ENCODE measurements at places on chromosomes 4 and X. TPM values are rescaled to one million over a fixed set of nuclear protein-coding genes. Genes with fewer than 3 reads are reported as not detected.

DNA sequence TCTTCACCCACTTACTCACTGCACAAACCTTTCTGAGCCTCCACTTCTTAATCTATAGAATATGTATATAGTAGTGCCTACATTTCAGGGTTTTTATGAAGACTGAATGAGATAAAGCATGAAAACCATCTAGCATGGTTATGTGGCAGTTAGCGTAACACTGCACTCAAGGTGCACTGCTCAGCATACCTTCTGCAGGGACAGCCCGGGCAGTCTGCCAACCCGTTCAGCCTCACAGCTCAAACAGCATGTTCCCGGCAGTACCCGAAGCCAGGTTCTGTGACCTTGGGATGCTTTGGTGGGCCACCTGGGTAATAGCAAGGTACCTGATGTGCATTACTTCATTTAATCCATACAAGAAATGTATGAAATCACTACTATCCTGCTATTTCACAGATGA, 81.4 kb downstream of the DOCK11 start:
- DNase-seq: no peak

- peak; percentile 20 for DNase-seq
These were observed 255.8 kb downstream of the OPHN1 start for GRCh38 chrX:68177542-68177941.

DNA sequence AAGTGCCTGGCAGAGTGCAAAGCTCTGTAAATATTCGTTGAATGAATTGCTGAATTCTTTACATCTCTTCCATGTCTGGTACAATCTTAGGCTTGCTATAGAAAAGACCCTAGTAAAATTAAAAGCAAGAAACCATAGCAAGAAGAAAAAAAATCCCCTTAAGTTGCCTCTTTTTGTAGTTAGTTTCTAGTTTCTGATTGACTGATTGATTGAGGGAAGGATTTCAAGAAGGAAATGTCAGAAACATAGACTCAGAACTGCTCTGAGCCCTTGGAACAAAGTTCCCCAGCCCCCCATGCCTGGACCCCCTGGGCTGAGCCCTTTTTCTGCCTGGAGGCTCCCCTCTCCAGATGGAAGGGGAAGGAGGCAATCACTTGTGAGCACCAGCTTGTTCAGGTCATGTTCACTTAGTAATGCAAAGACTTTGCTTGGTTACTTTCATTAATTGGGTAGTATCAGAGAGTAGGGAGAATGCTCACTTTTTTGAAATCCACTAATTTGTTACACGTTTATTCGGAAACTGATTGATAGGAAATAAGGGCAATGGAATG, 35.6 kb downstream of the DAPP1 start:
- no peak for DNase-seq

GRCh38 chrX:43592597-43592996, 63.5 kb upstream of the MAOA start:
- no peak for DNase-seq

The ERAS gene
- total RNA-seq: not detected

DNA sequence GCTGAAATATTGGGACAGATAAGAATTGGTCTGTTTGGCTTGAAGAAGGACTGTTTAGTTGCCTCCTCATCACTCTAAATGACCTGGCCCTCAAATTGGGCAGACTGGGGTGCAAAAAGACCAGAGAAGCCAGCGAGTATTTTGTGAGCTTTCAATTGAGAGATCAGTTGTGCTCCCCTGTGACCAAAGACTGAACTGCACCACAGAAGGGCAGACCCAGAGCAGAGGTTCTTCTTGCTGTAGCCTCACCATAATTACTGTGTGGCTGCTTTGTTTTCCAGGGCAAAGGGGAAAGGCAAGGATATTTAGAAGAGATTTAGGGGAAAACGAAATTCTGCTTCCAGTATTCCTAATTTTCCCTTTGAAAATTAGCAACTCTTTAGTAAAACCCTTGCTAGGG, 104.0 kb upstream of the MBNL3 start:
- peak; percentile 1 for DNase-seq

DNA sequence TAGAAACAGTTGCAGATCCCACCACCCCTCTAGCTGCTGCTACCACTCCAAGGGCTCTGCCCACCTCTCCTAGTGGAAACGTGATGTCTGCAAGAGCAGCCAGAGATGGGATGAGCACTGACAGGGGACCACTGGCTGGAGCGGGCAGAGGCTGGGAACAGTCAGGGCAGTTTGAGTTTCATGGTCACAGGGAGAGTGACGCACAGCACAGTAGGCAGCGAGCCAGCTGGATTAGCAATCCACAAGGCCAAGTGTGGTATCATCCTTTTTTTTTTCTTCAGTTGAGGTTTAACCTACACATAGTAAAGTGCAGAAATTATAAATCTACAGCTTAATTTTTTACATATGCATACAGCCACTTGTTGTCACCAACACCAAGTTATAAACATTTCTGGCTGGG, 6.4 kb upstream of the SCML2 start:
- no peak for DNase-seq

DNA sequence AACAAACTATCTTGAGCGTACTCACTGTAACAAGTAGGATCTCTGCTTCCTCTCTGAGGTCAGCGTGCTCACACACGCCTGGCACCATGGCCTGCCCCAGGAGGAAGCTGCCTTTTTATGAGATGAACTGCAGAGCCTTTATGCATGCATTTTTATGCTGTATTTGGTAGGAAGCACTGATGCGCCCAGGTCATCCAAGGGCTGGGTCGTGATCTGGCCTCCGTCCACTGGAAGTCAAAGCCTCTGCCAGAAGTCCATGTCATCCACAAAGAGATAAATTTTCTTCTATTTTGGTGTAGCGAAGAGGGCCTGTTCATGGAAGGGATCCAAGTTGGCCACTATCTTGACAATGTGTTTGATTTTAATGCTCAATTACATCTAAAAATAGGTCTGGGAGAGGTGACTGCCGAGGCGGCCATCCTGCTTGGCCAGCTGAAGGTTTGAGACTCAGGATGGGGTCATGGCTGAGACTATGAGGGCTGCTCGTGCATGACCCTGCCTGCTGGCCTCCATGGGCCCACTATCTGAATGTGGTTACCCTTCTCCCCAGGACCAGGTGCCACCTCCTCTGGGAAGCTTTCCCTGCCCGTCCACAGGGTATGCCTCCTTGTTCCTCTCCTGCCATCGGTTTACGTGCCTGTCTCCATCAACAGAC, 50.3 kb downstream of the HTRA3 start:
- peak; percentile 53 for DNase-seq

DNA sequence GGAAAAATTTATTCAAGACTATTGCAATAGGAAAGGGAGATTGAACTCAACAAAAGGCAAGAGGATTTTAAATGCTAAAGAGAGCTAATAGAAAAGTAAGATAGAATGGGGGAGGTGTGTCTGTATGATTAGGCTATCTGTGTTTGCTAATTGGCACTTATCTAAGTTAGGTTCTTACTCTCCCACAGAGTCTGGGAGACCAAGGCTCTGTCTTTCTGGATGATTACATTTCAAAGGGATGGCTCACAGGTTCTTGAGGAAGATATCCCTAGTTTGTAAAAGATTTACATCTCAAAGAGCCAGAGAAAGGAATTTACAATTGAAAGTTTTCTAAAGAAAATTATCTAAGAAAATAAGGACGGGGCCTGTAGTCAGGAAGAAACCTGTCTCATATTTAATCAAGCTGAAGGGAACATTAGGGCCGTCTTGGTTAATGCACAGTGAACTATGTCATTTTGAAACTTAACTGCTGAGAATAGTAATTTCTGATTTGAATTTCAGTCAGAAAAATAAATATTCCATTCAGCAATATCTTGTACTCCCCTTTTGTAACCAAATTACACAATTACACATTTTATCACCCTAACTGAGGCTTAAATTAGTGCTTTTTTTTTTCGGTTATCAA, 75.8 kb downstream of the MAGEB10 start:
- no peak for DNase-seq

- DNase-seq: no peak
These were observed 961 bp upstream of the MBNL3 start for GRCh38 chrX:132489578-132490419.

The ZDHHC9 gene
- 15.4 TPM for total RNA-seq

The CSN1S1 gene
- total RNA-seq: not detected

The ARHGAP24 gene
- total RNA-seq: 11.1 TPM

DNA sequence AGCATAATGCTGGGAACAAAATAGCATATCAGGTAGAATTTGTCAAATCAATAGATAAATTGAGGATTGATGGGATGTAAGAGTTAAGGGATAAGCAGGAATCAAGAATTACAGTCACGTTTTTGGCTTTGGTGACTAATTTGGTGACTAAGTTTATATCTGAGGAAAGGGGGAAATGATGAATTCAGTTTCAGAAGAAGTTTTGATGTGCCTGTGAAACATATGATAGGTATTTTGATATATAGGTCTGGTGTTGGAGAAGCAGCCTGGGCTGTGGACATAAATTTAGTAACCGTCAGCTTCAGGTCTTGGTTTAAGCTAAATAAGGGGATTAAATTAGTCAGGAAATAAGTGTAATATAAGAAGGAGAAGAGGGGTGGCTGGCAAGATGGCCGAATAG, 79.0 kb upstream of the EDA2R start:
- DNase-seq: peak; percentile 7

DNA sequence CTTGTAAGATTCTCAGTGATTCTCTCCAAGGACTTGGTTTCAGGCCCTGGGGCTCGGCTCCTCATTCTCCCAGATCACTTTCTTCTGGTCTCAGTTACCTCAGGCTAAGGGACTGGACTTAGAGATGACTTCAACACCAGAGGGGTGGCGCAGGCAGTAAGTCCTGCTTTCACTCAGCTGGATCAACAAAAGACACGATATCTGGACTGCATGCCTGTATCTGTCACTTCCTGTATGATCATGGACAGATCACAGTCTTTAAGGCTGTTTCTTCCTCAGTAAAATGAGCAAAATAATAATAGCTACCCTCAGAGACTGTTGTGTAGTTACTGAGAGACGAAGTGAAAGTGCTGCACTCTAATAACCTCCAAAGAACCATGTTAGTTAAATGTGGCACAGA, 19.5 kb upstream of the CXCR3 start:
- DNase-seq: peak; percentile 68

DNA sequence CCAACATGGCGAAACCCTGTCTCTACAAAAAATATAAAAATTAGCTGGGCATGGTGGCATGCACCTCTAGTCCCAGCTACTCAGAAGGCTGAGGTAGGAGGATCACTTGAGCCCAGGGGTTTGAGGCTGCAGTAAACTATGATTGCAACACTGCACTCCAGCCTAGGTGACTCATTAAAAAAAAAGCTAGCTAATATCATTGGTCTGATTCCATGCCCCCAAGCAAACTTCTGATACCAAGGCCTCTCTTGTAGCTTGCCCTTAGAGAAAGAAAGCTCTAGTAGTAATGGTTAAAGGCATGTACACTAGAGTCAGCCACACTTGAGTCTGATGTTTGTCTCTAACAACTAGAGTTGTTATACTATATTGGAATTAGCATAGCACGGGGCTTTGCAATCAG, 32.6 kb upstream of the PHF8 start:
- peak; percentile 80 for DNase-seq

DNA sequence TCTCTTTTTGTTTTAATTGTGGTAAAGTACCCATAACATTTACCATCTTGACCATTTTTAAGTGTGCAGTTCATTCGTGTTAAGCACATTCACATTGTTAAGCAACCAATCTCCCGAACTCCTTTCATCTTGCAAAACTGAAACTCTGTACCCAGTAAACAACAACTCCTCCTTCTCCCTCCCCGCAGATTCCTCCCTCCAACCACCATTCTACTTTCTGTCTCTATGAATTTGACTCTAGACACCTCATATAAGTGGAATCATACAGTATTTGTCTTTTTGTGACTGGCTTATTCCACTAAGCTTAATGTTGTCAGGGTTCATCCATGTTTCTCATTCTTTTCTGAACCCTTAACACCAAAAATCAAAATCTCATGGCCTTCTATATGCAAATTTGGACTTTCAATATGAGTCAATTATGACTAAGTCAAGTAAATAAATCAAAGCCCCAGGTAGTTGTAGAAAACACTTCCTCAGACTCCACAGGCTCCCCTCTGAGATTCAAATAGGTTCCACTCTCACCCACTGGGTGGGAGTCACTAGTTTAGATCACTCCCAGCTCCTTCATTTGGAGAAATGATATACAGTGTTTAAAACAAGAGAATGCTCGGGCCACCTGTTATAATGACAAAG, 9.8 kb upstream of the RTL5 start:
- peak; percentile 15 for DNase-seq

DNA sequence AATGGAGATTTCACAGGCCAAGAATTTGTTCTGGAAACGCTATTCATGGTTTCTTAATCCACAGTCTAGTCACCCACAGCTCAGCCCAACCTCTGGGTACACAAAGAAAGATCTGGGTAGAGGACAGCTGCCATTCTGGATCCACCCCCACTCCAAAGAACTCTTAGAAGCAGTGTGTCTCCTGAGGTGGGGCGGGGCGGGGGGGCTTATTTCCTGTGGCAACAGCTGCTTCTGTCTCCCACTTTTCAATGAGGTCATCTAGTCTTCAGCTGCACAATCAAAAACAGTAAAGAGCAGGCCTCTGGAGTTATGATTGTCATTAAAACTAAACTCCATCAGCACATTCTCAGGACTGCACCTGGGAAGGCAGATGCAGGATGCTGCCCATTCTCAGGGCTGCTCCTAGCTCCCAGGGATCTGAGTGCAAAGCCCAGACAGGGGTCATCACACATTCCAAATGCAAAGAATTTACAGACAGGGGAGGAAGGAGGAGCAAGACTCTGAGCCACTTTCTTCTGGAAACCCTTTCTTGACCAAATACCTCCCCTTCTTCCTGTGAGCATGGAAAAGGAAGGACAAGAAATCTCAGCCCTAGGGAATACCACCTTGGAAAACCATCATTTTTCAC, 207.3 kb downstream of the HS6ST2 start:
- no peak for DNase-seq

The ATP8A1 gene
- total RNA-seq: 1.4 TPM

DNA sequence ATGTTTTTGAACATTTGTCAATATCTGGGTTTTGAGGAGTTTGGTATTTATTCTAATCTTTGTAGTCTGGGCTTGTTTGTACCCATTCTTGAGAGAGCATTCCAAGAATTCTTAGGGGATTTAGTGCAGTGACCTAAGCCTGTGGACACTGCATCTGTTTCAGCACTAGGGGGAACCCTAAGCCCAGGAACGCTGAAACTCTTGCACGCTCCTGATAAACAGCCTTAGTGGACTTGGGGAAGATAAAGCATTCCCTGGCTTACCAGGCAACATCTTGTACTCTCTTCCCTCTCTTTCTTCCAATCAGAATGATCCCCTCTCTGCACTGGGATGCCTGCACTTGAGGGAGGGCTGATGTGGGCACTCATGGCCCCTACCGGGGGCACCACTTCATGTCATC, 654.9 kb upstream of the HTR2C start:
- peak; percentile 39 for DNase-seq

The MAGEC3 gene
- total RNA-seq: not detected

- DNase-seq: no peak
These were observed 65.8 kb downstream of the SLC9A7 start for GRCh38 chrX:46693149-46693548.

The RBMXL3 gene
- not detected for total RNA-seq
